Stimulated activated CD4-positive, alpha-beta T cell treated with anti-CD3 and anti-CD28 coated beads, TNF-alpha, amount 100 ng/mL, for 1 hour (primary cell): ENCODE measurements at places on chromosomes 4 and X.

DNA sequence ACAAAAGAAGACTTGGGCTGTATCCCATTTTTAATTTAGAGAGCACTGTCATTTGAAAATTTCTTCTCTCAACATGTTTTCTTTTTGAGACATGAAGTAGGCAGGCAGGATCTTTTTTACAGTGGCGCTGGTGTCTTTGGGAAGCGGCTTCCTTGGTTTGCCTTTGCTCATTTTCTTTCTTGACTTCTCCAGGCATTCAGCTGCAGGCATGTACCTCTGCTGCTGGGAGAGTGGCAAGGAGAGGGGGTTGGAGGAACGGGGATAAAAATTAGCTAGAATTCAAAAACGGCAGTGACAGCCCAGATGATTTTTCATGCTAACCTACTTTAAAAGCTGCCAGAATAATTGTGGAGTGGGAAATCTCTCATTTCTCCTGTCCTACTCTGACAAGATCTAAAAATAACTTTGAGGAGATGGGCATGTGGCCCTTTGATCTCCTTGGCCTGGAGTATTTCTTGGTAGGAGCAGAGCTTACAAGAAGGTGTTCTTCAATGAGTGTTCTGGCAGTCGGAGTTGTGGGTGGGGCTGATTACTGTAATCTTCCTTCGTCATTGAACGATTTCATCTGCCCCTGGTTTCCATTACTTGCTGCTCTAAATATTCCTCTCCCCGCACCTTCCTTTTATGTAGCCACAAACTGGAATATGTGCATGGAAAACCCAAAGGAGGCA, 54.8 kb downstream of the TBL1X start:
- DNase-seq, result no peak

GRCh38 chrX:132463411-132463810, 25.4 kb downstream of the MBNL3 start:
- no peak for DNase-seq

GRCh38 chr4:78417603-78418002, 134.0 kb upstream of the ANXA3 start:
- DNase-seq, result no peak

GRCh38 chrX:22634083-22634482, 361.4 kb downstream of the CBLL2 start:
- DNase-seq, result no peak

DNA sequence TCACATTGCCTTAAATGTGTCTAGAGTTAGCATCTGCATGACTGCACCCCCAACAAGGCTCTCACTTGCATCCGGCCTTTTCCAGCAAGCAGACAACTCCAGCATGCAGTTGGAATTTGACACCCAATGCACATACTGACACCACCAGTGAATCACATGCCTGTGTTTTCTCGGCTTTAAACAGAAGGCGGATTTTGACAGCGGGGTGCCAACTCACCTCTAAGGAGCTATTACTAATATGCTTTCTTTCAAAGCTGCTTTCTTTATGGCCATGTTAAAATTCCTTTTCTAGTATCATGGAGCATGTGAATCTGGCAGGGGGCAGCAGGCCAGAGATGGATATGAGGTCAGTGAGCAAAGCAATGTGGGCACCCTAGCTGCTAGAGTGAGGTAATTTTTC, 78.0 kb upstream of the CLNK start:
- DNase-seq, result no peak

DNA sequence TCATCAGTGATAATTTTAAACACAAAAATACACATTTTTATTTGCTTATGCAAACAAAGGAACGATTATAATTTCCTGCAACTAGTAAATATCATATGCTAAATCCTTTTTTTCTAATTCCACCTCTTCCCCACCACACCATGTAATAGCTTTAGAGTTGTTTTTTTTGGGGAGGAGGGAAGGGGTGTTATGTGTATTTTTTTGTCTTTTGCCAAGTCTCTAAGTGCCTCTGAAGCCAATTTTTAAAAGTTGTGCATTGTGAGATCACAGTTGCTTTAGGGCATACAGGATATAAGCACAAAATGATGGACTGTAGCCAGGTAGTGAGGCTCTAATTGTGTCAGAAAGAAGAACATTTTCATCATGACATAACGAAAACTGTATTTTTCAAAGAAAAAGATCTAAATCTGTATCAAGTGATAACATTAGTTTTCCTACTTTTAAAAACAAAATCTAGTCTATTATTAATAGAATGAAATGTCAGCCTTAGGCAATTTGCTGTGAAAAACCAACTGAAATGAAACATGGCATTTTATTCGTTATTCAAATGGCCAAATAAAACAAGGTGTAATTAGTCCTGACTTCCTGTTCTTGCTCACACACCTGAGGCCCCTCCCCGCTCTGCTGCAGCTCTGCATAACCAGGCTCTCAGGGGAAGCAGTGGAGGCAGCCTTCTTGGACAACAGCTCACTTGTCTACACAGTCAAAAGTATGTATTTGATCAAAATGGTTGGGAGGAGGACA, 157.4 kb downstream of the PALLD start:
- DNase-seq, result no peak

DNA sequence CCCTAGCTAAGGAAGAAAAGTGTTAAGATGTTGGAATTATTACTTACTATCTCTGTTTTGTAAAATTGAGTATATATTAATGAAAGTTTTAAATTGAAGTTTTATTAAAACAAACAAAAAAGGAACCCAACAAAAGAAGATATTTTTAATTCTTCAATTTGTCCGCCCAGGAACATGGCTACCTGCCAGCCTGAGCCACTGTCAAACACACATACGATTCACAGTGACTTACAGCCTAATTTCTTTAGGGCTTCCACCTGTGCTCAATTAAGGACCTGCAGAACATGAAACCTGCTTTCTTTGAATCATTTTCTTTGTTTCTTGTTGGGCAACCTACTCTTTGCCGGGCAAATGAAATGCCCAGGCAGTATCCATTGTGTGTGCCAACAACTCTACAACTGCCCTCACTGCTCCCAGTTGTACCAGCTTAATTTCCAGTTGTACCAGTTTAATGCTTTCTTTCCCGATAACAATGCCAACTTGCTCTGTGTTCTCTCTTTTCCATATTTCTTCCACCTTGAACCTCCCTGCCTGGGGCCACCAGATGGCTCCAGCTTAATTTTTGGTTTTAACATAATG, 181.7 kb downstream of the GBA3 start:
- no peak for DNase-seq

- no peak for DNase-seq
These were observed 33.9 kb downstream of the FBXW7 start for GRCh38 chr4:152501846-152502536.

DNA sequence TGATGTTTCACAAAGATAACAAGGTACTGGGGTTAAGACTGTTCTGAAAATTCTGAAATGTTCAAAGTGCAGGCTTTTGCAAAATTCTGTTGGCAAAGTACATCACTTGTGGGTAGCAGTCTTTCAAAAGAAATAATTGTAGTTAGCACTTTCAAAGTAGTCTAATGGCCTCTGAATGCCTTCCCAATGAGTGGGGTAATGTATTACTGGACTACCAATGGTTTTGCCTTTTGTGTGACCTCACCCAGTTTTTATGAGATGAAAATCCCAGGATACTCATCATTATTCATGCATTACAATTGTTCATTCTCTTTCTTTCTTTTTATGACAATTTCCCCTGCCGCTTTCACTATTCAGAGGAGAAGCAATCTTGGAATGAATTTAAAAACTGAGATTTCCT, 686.1 kb downstream of the GLUD2 start:
- no peak for DNase-seq

- DNase-seq, result no peak
These were observed 1253.7 kb downstream of the TECRL start for GRCh38 chr4:63155561-63155960.

GRCh38 chr4:149218672-149219071, 597.0 kb downstream of the IQCM start:
- no peak for DNase-seq

GRCh38 chr4:152218576-152218975, 317.3 kb downstream of the FBXW7 start:
- no peak for DNase-seq

- no peak for DNase-seq
These were observed 720.9 kb downstream of the RAPGEF2 start for GRCh38 chr4:159823743-159824142.

GRCh38 chr4:153773236-153773690, 13.4 kb upstream of the RNF175 start:
- no peak for DNase-seq

GRCh38 chr4:27000820-27001219, 140.2 kb downstream of the STIM2 start:
- DNase-seq, result no peak

DNA sequence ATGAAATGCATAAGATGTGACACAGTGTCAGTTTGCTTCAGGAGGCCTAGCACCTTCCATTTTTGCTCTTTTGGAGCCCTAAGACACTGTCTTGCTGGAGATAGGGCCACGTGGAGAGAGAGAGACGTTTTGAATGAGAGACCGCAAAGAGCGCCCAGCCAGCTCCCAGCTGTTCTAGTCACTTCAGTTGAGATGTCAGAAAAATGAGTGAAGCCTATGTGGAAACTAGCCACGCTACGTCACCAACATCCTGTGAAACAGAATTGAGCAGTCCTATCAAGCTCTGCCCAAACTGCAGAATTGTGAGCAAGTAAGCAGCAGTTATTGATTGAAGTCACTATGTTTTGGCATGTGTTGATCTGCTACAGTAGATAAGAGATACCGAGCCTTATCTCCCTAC, 13.1 kb downstream of the GPR82 start:
- no peak for DNase-seq

GRCh38 chr4:187171706-187172339, 448.2 kb upstream of the FAT1 start:
- no peak for DNase-seq

DNA sequence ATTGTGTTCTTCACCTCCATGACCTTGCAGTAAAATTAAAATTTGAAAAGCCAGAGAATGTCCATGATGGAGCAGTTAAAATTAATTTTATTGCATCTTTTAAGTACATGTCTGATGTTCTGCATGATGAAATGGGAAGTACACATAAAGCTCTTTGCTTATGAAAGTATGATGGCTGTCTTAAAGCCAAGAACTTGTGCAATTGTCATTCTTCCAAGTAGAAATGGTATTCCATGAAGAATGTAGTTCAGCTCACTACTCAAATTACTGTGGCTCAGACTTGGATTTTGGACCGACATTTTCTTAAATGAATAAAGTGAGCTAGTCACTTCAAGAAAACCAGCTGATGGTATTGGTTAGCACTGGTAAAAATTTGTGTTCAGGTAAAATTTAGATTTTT, 161.7 kb upstream of the CXCL13 start:
- DNase-seq, result no peak

- no peak for DNase-seq
These were observed 180.0 kb downstream of the DHRSX start for GRCh38 chrX:2320580-2321327.

GRCh38 chr4:185480016-185480732, 8.6 kb upstream of the CCDC110 start:
- DNase-seq, result no peak

DNA sequence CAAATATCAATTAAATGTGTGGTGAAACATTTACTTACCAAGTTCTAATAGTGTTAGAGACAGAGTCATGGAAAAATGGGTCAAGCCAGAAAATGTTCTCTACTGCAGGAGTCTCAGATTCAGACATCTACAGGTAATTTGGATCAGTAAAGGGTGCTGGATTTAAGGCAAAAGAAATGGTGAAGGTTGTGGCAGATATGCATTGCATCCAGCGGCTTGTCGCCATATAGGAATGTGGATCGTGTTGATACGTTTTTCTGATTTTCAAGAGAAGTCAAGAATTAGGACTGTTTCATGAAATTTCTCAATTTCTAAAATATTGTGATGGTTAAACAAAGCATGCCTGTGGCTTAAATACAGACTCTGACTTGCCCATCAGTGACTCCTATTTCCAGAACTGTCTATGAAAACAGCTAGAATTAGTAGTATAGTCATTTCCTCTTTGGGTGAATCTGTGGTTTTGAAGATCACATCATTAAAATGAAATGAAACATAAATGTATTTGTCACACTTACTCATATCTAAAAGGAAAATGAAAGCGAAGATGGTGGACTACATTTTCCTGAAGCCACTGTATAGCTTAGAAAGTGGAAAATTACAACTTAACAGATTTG, 110.1 kb upstream of the VEGFC start:
- no peak for DNase-seq

- no peak for DNase-seq
These were observed 708.9 kb downstream of the IL1RAPL1 start for GRCh38 chrX:29295987-29296680.

- no peak for DNase-seq
These were observed 44.2 kb upstream of the DGKK start for GRCh38 chrX:50514811-50515210.

- DNase-seq, result peak; percentile 30
These were observed at the start of gene CXCR3 for GRCh38 chrX:71618303-71618721. Gene CXCR3, minus strand, starts transcription at chrX:71618511. Its CDS starts 62 bp downstream, at chrX:71618449.

DNA sequence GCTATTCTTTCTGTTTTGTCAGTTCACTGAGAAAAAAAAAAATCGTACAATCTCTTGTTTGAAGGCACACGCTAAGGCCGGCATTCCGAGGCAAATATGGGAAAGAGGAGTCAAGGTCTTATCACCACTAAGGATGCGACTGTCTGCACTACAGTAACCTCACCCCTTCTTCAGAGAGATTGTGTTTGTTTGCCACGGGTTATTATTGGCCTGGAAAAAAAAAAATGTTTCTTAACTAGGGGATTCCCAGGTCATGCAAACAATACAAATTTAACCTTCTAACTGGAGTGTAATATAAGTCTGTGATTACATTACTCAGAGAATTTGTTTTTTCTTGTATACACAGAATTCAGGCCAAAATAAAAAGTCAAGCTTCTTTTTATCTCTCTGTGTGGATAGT, 168.3 kb downstream of the TMA16 start:
- no peak for DNase-seq

GRCh38 chrX:39073131-39073530, 271.9 kb downstream of the MID1IP1 start:
- DNase-seq, result no peak

DNA sequence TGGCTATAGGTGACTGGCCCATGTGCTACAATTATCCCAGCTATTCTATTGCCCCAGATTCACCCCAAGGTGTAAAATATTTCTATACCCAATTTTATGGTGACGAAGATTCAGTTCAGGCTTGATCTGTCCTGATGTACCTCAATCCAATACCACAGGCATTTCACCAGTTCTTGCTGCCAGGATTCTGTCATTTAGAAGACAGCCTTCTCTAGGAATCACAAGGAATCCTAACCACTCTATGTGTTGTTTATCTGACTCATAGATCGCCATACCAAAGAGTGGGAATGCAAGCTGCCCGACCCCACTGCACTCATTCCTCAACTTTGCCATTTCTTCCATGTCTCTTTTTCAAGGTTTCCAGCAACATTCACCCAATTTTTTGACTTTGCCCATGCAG, 355.0 kb upstream of the EMCN start:
- no peak for DNase-seq
